ENCODE measurements at places on chromosomes 5 and 9.

- peak; percentile 21 for DNase-seq
Observed at GRCh38 chr5:74040065-74040551, 414.1 kb downstream of the ARHGEF28 start.

- DNase-seq = no peak
Observed at GRCh38 chr5:82218374-82219156, 59.6 kb downstream of the RPS23 start.

DNA sequence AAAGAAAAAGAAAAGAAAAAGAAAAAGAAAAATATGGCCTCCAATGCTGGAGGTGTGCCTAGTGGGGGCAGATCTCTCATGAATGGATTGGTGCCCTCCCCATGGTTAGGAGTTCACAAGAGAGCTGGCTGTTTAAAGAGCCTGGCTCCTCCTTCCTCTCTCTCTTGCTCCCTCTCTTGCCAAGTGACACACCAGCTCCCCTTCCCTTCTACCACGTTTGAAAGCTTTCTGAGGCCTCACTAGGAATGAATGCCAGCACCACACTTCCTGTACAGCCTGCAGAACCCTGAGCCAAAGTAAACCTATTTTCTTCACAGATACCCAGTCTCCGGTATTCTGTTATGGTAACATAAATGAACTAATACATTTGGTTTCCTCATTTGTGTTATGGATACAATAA, 14.4 kb upstream of the GALNT10 start:
- peak; percentile 11 for DNase-seq

DNA sequence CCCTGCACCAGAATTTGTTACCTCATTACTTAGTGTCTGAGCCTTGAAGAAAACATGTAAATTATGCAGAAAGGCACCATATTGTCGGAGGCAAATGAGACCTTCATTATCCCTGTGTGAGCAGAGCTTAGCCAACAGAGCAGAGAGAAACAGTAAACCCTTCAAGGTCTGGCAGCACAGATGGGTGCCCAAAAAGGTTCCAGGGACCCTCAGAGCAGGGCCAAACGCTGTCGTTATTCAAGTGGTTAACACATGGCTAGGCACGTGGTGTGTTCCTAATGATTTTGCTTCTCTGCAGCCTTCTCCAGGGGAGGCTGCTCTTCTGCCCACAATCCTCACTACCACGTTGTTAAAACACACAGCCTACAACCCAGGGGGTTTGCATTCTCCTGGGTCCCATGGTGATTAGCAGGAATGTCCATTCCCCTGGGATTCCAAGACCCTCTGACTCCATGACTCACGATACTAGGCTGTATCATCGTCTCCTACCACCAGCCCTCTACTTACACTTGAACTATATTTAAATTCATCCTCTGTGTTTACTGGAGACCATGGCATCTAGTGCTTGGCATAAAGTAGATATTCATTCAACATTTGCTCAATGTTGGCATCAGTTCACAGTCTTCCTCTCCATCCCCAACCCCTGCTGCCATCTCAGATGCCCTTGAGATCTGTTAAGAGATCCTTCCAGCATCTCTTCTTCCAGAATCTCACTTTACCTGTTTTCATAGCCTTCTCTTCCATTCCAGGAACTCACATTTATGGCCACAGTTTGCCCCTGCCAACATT, 174.5 kb upstream of the RAD23B start:
- no peak for DNase-seq

- no peak for DNase-seq
Observed at GRCh38 chr5:73815631-73816030, 189.6 kb downstream of the ARHGEF28 start.

- DNase-seq = no peak
Observed at GRCh38 chr9:124436320-124436719, 13.9 kb upstream of the ADGRD2 start.

- DNase-seq = no peak
Observed at GRCh38 chr5:9356351-9356825, 189.5 kb downstream of the SEMA5A start.

DNA sequence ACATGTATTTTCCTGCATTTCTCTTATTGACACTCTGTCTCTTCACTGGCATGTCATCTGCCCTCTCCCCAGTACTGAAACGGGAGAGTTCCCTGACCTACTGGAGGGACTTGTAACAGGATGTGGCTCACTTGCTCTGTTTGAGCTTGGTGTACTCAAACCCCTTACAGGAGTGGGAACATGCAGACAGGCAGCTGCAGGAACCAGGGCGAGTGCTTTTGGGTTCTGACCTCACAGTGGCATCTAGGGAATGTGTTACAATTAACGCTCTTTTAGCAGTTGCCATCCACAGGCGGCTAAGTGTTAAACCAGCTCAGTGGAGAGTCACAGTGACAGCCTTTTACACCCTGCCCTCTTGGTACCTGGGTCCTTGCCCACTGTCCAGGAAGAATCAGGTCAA, 300.3 kb upstream of the GRAMD2B start:
- DNase-seq = no peak
